ENCODE measurements at places on chromosomes 12 and 14.

- DNase-seq: no peak
Observed at GRCh38 chr12:3685830-3686229, 67.1 kb downstream of the CRACR2A start.

GRCh38 chr12:99983456-99984258 lies 1.1 kb downstream of the ANKS1B start:
- DNase-seq: no peak

DNA sequence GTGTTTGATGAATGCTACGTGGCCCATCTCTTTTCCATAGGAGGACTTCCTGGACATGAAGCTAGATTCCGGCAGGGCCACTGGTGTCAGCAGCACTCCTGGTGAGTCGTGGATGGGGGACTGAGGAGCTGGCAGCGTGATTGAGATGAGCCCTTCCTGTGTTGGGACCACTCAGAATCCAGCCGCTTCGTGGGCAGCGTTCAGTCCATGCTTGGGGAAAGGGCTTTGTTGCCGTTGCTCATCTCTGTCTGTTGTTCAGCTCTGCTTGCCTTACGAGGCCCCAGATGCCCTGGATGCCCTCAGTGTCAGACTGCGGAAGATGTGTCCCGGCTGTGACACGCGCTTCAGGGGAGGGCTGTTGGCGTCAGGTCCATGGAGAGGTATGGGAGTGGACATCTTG lies 127.1 kb upstream of the RTL1 start:
- DNase-seq: no peak

DNA sequence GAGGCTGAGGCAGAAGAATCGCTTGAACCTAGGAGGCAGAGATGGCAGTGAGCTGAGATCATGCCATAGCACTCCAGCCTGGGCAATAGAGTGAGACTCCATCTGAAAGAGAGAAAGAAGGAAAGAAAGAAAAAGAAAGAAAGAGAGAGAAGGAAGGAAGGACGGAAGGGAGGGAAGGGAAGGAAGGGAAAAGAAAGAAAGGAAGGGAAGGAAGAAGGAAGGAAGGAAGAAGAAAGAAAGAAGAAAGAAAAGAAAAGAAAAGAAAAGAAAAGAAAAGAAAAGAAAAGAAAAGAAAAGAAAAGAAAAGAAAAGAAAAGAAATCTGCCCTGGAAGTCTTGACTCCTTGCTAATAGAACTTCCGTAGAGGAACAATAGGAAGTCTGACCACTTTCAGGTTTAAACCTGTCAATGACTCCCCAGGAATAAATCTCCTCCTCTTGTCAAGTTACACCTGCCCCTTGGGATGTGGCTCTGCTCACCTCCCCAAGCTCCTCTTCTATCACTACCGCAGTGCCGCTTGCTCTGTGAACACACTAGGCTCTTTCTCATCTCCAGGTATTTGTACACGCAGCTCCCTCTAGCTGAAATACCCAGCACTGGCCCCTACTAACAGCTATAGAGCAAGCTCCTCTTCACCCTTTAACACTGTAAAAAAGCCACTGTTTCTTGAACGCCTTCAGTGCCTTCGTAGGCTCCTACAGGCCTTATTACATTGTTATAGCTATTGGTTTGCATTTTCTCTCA lies 773.1 kb upstream of the TBX3 start:
- no peak for DNase-seq

DNA sequence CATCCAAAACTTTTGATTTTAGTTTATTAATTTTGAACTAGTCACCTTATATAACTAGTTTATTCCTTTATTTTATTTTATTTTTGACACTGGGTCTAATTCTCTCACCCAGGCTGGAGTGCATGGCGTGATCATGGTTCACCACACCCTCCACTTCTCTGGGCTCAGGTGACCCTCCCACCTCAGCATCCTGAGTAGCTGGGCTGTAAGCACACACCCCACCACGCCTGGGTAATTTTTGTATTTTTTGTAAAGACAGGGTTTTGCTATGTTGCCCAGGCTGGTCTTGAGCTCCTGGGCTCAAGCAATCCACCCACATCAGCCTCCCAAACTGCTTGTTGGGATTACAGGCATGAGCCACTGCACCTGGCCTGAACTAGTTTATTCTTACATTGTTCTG lies 17.3 kb downstream of the PCNX1 start:
- DNase-seq: no peak

DNA sequence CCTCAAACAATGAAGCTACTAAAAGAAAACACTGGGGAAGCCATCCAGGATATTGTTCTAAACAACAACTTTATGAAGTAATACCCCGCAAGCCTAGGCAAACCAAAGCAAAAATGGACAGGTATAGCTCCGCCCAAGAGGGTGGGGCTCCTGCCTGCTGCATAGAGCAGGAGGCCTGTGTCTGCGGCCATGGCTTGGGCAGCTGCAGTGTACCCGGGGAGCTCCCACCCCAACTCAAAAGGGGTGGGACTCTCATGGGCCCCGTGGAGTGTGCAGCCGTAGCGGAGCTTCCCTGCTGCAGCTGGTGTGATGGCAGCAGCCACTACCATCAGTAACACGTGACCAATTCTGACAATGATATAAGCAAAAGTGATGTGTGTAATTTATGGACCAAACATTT lies 264.2 kb upstream of the KITLG start:
- DNase-seq: no peak

- no peak for DNase-seq
Observed at GRCh38 chr12:47551426-47551851, 154.4 kb downstream of the RPAP3 start.

- DNase-seq: no peak
Observed at GRCh38 chr14:52244997-52245396, 22.5 kb upstream of the PTGDR start.

- no peak for DNase-seq
Observed at GRCh38 chr12:27975222-27976136, 2.9 kb upstream of the PTHLH start.

DNA sequence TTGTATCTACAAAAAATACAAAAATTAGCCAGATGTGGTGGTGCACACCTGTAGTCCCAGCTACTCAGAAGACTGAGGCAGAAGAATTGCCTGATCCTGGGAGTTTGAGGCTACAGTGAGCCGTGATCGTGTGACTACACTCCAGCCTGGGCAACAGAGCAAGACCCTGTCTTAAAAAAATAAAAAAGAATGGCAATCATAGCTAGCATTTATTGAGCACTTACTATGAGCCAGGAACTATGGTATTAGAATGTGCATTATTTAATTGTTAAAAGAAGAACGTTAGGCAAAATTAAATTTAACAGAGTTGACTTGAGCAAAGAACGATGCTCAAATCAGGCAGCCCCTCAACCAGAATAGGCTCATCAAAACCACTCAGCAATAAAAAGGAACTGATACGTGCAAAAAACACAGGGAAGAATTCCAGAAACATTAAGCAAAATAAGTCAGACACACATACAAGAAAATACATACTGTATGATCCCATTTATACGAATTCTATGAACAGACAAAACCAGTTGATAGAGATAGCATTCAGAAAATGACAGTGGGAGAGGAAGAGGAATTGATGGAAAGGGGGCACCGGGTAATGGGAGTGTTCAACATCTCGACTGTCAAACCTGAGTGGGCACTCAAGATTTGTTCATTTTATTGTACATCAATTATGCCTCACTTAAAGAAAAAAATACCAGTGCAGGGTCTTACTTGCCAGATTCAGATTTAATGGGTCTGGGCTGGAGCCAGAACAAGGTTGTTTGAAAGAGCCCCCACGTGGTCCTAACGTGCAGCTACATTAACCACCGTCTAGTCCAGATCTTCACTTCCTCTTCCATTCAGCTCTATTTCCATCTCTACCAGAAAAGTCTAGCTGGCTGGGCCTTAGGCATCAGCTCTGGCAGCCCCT lies 8.0 kb downstream of the SCNN1A start:
- DNase-seq: no peak

GRCh38 chr12:12549426-12549825 lies 13.2 kb downstream of the DUSP16 start:
- no peak for DNase-seq

- no peak for DNase-seq
Observed at GRCh38 chr12:50024805-50025186, 498 bp downstream of the RACGAP1 start.

DNA sequence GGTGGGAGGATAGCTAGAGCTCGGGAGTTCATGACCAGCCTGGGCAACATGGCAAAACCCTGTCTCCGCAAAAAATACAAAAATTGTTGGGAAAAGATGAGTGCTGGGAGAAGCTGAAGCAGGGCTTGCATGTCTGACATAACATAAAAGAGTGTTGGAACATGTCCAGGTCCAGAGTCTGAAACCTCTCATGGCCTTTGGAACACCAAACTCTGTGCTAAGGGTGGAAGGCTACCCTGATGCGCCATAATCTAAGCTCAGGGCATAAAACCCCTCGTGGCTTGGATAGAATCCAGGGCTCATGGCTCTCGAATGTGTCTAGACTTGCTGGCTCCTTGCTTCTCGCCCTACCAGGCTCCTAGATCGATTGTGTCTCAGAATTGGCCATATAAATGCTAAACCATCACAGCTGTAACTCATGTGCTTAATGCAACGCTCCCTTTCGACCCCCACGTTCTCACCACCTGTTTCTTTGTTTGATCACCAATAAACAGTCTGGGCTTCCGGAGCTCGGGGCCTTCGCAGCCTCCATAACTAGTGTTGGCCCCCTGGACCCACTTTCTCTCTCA lies 6.7 kb upstream of the CLEC7A start:
- DNase-seq: no peak

GRCh38 chr14:74599321-74599761 lies 12.7 kb downstream of the LTBP2 start:
- DNase-seq: no peak

DNA sequence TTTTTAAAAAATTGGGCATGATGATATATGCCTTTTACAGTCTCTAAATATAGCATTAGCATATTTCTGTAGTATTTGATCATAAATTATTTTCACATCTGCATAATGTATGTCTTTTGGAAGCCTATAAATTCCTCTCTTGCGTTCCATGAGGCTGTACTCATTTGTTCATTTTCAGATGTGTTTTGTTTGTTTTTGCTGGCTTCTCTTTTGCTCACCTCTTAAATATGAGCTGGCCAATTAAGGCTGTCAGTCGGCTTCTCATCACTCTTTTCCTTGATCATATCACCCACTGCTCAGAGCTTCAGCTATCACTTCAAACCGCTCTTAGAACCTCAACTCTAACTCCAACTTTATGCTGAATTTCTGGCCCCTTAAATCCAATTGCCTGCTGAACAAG lies 6.6 kb downstream of the TMEM263 start:
- no peak for DNase-seq

- peak; percentile 6 for DNase-seq
Observed at GRCh38 chr12:109346920-109347319, 780 bp upstream of the MYO1H start.

DNA sequence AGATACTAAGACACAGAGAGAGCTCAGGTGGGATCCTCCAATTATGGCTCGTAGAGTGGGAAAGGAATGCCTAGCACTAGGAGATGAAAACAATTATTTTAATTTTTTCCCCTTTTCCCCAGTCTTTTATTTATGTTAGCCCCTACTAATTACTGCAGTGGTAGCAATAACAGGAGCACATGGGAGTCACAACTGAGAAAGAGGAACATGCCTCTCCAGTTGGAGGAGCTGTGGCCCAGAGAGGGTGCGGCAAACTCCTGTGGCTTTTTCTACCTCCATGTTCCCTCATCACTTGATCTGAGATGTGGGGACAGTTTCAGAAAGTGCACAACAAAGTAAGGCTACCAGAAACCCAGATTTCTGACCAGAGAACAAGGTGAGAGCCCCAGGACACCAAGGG lies 25.9 kb upstream of the POC1B start:
- no peak for DNase-seq

DNA sequence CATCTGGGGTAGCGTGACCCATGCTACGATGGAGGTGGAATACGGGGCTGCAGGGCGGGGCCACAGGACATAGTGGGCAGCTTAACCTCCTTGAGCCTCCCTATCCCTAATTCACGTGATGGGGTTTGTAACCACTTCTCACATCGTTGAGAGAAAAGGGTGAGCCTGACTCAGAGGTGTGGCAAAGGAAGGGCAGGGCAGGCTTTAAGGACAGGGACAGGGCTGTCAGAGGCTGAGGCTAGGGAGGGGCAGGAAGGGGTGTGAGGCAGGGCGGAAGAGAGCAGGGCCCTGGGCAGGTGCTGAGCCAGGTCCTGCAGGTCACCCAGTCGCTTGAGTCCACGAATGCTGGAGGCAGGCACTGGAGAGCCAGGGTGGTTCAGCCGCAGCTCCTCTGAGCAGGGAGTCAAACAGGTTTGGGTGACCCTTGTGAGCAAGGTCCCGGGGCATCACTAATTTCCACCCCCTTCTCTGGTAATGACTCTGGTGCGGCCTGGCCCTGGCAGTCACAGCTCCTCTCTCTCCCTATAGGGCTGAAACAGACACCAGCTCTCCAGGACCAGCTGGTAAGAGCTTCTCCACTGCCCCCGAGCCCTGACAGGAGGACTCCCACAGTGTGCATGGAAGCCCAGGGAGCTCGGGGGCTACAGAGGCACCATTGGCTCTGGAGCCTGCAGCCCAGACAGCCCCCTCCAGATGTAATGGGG lies 7.5 kb upstream of the AQP2 start:
- DNase-seq: no peak

DNA sequence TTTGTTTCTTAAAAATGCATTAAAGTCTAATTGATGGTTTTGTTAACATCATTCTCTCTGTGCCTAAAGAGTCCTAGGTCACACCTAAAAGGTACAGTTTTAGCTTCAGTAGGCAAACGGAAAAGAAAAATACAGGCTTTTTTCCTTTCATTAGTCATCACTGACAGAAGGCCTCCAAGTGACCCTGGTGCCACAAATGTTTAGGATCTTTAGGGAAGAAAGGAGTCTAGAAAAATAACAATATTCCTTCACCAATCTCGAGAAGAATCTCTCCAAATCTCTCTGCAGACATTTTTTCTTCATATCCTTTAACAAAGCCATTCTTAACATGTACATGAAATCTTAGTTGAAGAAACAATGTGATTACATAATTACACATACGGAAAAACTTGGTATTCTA lies 2.0 kb downstream of the DENND5B start:
- DNase-seq: no peak

GRCh38 chr12:104291867-104292524 lies 11.5 kb upstream of the EID3 start:
- DNase-seq: no peak

GRCh38 chr14:97401714-97402113 lies 604.5 kb downstream of the VRK1 start:
- no peak for DNase-seq

- DNase-seq: no peak
Observed at GRCh38 chr14:61330511-61330910, 9.1 kb downstream of the PRKCH start.

- no peak for DNase-seq
Observed at GRCh38 chr12:5200278-5201087, 156.8 kb downstream of the KCNA5 start.

DNA sequence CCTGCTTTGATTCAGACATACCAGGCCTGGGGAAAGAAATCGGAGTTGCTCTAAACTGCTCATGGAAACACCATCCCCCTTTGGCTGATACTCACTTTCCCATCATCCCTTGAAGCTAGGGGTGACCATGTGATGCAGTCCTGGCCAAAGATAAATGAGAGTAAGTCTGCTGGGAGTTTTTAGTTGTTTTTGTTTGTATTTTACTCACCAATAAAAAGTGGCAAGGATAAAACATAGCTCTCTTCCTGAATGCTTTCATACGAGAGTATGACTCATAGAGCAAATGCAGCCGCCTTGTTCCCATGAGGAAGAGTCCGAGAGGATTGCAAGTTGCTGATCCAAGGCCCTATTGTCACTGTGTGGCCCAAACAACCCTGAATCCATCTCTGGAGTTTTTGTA lies 126.4 kb upstream of the TMEM132C start:
- DNase-seq: no peak

- DNase-seq: no peak
Observed at GRCh38 chr12:8639936-8640335, 22.7 kb downstream of the MFAP5 start.

GRCh38 chr12:14190694-14191093 lies 174.8 kb upstream of the ATF7IP start:
- DNase-seq: no peak
